ENCODE measurements at places on chromosomes 1 and 21.

DNA sequence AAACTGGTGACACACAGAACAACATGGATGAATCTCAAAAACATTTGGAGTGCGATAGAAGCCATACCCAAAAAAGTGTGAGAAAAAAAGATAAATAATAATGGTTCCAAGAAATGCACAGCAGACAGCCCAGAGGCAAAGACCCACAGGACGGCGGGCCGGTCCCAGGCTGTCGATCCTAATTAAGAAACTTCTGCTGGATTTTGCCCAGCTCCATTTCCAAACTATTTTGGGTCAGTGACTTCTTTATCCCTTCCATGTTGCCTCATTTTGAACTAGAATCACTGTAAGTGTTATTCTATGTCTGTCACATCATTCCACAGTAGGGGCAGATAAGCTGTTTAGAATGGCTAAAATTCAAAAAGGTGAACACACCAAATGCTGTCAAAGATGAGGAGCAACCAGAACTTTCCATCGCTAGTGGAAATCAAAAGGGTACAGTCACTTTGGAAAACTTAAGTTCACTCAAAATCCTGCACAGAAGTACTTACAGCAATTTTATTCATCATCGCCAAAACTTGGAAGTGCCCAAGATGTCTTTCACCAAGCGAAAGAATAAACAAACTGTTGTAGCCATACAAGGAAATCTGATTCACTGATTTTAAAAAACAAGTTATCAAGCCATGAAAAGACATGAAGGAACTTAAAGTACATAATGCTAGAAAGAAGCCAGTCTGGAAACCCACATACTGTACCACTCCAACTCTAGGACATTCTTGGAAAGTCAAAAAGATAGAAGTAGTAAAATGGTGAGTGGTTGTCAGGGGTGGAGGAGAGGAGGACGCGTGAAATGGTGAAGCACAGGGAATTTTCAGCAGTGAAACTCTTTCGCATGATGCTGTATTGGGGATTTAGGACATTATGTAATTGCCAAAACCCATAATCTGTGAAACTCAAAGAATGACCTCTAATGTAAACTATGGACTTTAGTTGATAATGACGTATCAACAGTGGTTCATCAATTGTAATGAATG lies 7.5 kb downstream of the NBPF1 start:
- no peak for DNase-seq

DNA sequence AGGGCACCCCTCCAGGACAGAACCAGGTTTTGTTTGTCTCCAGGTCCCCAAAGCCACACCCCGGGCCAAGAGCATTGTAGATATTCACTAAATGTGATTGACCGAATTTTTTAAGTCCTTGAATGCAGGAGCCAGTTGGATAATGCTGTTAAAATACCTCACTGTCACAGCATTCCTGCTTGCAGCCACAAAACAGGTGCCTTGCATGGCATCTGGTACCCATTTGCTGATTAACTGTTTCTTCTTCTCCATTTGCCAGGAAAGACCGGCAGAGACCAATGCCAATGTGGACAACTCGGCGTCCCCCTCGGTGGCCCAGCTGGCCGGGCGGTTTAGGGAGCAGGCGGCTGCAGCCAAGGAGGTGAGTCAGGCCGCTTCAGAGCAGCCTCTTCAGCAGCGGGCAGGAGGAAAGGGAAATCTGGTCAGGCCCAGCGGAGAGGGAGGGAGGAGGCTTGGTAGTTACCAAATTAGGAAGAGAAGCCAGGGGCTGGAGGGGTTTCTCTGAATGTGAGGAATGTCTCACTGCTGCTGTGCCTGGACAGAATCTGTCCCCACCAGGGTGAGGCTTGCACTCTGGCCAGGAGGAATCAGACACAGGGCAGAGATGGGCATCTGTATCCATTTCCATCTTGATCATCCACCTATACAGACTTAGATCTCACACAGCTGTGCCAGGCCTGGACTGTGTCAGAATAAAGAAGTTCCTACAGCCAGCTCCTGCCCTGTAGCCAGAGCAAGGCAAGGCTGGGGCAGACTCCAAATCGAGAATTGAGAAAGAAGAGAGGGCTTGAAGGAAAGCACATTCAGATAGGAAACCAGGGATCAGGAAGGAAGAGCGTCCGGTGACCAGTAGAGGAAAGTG lies 37.9 kb upstream of the MPZL1 start:
- no peak for DNase-seq

DNA sequence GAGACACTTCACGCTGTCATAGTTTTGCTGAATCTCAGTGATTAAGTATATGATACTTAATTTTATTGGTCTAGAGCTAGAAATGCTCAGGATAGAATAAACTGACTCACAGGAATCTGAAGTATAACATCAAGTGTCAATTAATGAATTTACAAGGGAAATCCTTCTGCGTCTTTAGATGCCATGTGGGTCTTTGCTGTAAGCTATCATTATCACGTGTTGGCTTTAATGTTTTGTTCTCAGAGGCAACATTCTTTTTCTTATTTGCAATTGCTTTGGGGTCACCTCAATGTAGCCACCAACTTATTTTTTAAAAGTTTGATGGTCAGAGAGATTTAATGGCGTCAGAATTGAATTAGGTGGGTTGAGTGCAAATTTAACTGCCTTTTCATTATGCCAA lies 680.1 kb upstream of the PTBP2 start:
- no peak for DNase-seq

DNA sequence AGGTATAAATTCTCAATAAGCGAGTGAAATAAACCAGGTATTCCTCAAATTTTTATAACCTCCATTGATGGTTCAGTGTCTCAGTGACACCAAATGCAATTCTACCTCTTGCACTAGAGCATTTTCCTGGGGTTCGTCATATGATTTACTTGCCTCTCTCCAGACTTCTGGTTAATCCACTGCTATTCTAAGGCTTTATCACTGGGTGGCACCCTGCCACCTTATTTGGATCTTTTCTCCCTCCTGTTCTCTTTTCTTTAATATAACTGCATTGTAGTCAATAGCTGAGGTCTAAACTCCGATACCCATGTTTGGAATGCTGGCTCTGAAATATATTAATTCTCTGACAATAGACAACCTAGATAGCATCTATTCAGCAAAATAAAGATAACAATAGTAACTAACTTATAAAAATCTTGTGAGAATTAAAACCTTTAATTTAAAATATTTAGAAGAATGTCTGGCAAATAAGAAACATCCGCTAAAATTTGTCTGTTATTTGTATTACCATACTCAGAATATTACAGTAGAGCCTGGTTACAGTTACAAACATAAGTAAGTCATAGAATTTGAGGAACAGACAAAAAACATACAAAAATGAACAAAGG lies 436.4 kb downstream of the PLA2G4A start:
- peak; percentile 50 for DNase-seq

DNA sequence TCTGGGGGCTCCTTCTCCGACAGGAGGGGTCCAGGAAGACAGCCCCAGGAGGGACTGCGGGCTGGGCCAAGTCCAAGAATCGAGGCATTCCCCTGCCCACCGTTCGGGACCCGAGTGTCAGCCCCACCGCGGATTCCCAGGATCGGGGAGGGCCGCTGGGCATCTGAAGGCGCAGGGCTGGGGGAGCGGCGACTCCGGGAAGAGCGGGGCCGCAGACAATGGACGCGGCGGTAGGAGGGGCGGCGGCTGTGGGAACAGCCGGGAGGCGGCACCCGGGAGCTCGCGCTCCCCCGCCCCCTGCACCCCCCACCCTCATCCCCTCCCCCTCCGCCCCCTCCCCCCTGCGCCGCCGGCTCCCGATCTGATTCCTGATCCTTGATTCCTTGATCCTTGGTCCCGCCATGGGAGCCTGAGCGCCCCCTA lies at the start of gene VANGL2:
VANGL2 (plus strand) TSS at position 342 of the 423 bp plus-strand sequence. CDS start 15,274 bp downstream, outside the sequence.
- DNase-seq: no peak

- no peak for DNase-seq
Observed at GRCh38 chr21:24658026-24658425, 949.3 kb downstream of the MRPL39 start.

GRCh38 chr21:35046880-35047229 lies 2.2 kb downstream of the RUNX1 start:
- no peak for DNase-seq

DNA sequence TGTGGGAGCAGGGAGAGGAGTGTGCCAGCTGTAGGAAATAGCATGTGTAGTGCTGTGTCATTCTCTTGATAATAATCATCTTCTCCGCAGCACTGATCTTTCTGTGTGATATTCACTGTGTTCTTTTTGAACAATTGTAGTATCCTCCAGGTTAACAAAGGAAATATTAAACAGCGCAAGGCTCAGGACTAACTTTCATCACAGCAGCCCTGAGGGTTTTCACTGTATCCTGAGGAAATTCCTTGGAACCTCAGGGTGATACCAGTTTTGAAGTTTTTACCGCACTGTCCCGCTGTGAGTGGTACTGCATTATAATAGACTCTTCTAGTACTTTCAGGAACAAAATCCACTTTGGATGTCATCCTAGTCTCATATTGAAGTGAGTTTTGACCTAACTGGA lies 228.4 kb upstream of the COA6 start:
- DNase-seq: no peak

GRCh38 chr1:229230893-229231753 lies 39.8 kb upstream of the RAB4A start:
- peak; percentile 56 for DNase-seq

- DNase-seq: peak; percentile 54
Observed at GRCh38 chr1:39701049-39701439, 9.8 kb upstream of the HPCAL4 start.

Data from NCI-H774 (cell line).